ENCODE measurements at places on chromosomes 5 and 9.

- no peak overlapping the region for H3K27ac ChIP-seq
- H3K4me1 ChIP-seq, result peaks cover 18% of the 10 kb centered on the region
- DNase-seq, result no peak
- no peak overlapping the region for H3K4me3 ChIP-seq
These were observed 72.2 kb downstream of the AOPEP start for GRCh38 chr9:94798708-94799107.

GRCh38 chr5:120614531-120615180, 150.6 kb downstream of the PRR16 start:
- no peaks in the 10 kb centered on the region for H3K36me3 ChIP-seq
- H3K27me3 ChIP-seq, result no peaks in the 10 kb centered on the region
- no peak overlapping the region for H3K4me3 ChIP-seq
- no peak for DNase-seq
- peaks cover 37% of the 10 kb centered on the region for H3K4me1 ChIP-seq

DNA sequence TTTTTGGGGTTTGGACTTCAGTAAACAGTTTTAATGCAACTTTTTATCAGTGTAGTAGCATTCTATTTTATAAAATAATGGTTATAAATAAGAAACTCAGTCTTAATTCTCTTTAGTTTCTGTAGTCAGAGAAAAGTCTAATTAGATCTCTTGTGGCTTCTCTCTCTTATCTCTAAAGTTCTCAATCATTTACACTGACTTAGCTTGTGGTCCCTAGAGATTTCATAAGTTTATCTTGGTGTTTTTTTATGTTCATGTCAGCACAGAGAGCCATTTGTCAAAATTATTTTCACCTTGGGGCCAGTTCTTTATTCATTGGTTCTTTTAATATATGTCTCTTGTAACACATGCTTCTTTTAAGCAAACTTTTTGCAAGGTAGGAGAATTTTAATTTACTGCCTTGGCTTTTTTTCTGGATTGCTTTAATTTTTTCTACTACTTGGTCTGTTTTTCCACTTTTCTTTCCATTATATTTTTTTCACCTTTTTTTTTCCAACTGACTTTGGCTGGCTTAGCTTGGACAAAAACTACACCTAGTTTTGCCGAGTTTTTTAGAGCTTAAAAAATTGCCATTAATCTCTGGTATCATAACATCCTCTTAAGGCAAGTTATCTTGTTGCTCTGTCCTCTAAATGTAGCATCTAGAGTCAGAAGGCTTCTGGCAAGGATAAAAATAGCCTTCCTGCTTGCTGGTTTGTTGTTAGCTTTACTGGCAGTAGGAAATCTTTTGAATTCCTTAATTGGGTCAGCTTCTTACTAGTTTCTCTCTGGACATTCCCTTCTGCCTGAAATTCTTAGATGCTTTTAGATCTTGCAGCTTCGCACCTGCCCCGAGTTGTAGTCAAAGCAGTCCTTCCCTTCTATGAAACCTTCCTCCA, 35.3 kb downstream of the CPEB4 start:
- no peak for DNase-seq
- H3K27ac ChIP-seq, result peak overlapping the region; percentile 79
- H3K4me3 ChIP-seq, result no peak overlapping the region
- H3K27me3 ChIP-seq, result no peaks in the 10 kb centered on the region
- peaks cover 20% of the 10 kb centered on the region for H3K4me1 ChIP-seq
- H3K36me3 ChIP-seq, result 0 out of 2 replicates have a peak, but pooled peaks cover 5% of the 10 kb centered on the region

GRCh38 chr5:158543539-158544387, 556.0 kb downstream of the EBF1 start:
- H3K4me1 ChIP-seq, result no peaks in the 10 kb centered on the region
- no peak for DNase-seq
- no peak overlapping the region for H3K27ac ChIP-seq

DNA sequence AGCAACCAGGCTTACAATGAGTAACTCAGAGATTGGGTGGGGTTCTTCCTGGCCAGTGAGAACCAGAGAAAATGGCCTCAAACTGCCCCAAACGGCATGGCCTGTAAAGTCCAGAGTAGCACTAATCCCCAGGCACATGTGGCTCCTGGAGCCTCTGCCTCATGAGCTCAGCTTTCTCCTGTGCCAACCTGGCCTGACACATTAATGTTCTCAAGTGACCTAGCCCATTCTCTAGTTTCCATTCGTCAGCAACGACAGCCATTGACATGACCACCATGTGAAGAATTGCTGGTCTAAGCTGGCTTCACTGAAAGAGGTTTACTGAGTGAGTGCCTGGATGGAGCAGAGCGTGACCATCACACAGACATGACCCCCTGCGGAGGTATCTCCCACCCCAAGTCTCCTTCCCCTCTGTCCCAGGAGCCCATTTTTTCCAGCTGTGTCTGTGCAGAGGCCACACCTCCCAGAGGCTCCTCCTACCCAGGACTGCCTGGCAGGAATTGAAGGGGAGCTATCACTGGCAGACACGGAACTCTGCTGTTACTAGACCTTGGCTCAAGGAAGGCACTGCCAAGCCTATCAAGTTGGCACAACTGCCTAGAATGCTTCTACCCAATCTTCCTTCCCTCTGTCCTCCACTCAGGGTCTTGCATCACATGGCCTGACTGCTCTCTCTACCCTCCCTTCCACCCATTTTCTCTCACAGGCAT, 59.0 kb upstream of the BOD1 start:
- no peaks in the 10 kb centered on the region for H3K36me3 ChIP-seq
- H3K4me1 ChIP-seq, result peaks cover 12% of the 10 kb centered on the region
- H3K27ac ChIP-seq, result no peak overlapping the region
- no peak overlapping the region for H3K4me3 ChIP-seq
- DNase-seq, result no peak
- H3K27me3 ChIP-seq, result no peaks in the 10 kb centered on the region

- H3K27ac ChIP-seq, result no peak overlapping the region
- no peaks in the 10 kb centered on the region for H3K27me3 ChIP-seq
- no peaks in the 10 kb centered on the region for H3K36me3 ChIP-seq
- H3K4me3 ChIP-seq, result no peak overlapping the region
- peaks cover 13% of the 10 kb centered on the region for H3K4me1 ChIP-seq
- no peak for DNase-seq
These were observed 4.1 kb upstream of the CERCAM start for GRCh38 chr9:128416432-128417019.
